ENCODE measurements at places on chromosomes 4 and X.

GRCh38 chr4:118775405-118775804 lies 60.5 kb downstream of the SEC24D start:
- DNase-seq = no peak

DNA sequence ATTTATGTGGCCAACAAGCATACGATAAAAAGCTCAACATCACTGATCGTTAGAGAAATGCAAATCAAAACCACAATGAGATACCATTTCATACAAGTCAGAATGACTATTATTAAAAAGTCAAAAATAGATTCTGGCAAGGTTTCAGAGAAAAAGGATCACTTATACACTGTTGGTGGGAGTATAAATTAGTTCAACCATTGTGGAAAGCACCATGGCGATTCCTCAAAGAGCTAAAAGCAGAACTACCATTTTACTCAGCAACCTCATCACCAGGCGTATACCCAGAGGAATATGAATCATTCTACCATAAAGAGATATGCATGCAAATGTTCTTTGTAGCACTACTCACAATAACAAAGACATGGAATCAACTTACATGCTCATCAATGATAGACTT lies 478.7 kb upstream of the GALNTL6 start:
- no peak for DNase-seq

DNA sequence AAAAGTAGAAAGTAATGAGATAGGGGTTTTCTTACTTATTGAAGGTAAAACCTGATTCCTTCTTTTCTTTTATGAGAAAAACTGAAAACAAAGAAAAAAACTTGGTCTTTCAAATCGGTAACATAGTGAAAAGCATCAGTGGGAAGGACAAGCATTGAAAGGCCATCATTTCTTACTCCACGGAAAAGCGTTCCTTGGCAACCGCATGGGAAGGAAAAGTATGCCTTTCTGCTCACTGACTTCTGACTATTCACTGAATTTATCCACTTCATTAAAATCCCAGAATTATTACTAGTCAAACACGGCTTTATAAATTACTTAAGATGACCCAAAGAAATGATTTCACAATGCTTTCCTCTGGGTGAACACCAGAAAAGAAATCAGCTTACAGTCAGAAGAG lies 646.7 kb downstream of the TLL1 start:
- no peak for DNase-seq

- peak; percentile 94 for DNase-seq
Measured at GRCh38 chrX:153972368-153973126, at the start of gene TMEM187. TMEM187 (plus strand) TSS chrX:153972754; CDS start chrX:153982063, 9,309 bp downstream.

DNA sequence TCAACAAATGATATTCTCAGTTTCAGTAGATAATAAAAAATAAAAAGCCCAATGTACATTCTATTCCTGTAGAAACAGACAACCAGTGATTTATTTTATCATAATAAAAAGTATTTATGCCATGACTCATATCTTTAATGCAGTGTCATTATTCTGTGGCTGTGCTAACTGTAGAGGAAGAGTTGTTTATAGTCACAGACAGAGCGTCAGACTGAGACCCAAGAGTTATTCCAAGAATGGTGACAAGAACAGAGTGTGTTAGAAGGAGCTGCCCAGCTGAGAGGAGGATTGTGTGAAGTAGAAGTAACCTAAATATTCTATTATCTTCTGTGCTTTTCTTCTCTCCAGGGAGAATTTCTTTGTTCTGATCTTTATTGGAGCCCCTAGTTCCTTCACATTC lies 210.7 kb downstream of the PPP1R2C start:
- no peak for DNase-seq
